IMR-90 (cell line): ENCODE measurements at places on chromosomes 5 and 9.
A peak's percentile ranks its signal among the peaks of the same experiment; 100 is the strongest.

DNA sequence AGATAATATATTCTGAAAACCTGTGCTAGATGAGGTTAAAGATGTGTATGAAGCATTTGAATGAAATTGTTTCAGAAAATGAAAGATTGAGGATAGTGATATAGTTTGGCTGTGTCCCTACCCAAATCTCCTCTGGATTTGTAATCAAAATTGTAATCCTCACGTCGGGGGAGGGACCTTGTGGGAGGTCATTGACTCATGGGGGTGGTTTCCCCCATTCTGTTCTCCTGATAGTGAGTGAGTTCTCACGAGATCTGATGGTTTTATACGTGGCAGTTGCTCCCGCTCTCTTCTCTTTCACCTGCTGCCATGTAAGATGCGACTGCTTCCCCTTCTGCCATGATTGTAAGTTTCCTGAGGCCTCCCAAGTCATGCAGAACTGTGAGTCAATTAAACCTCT is 2.0 kb upstream of the TEX48 start:
- DNase-seq = no peak
- no peak overlapping the region for H3K27ac ChIP-seq

DNA sequence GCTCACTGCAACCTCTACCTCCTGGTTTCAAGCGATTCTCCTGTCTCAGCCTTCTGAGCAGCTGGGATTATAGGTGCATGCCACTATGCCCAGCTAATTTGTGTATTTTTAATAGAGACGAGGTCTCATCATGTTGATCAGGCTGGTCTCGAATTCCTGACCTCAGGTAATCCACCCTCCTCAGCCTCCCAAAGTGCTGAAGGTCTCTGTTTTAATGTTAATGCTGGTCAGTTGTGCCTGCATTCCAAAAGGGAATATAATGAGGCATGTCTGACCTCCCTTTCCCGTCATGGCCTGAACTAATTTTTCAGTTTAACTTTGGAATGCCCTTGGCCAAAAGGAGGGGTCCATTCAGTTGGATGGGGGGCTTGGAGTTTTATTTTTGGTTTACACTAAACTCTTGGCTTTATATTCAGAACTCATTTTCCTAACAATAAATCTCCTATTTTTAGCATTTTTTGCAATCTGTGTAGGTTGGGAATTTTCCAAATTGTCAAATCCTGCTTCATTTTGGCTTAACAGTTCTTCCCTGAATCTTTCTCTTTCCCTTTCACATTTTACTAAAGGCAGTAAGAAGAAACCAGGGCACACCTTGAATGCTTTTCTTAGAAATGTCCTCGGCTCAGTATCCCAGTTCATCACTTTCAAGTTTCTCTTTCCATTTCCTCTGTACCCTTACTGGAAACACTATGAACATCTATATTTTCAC is 1175.5 kb downstream of the MAT2B start:
- DNase-seq = no peak
- no peak overlapping the region for H3K4me3 ChIP-seq
- H3K27ac ChIP-seq = no peak overlapping the region
- no peaks in the 10 kb centered on the region for H3K4me1 ChIP-seq

DNA sequence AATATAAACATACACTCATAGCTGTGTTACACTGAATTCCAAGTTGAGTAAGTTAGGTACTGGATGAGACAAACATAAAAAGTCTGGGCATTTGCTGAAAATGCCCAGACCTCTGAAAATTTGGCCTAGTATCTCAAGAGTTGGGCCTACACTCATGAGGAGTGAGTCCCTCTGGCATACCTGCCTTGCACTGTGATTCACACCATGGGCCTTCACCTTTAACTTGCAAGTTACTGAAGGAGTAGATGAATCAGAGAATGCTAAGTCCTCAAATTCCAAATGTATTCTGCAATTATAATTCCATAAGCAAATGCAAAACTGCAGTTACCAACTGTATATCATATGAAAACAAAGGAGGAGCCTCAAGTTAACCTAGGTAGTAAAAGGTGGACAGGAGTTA is 32.3 kb upstream of the C9orf40 start:
- H3K36me3 ChIP-seq = peaks cover 2% of the 10 kb centered on the region; the same call in 1 of the 2 replicates
- no peaks in the 10 kb centered on the region for H3K4me1 ChIP-seq
- H3K27ac ChIP-seq = no peak overlapping the region
- no peaks in the 10 kb centered on the region for H3K27me3 ChIP-seq

DNA sequence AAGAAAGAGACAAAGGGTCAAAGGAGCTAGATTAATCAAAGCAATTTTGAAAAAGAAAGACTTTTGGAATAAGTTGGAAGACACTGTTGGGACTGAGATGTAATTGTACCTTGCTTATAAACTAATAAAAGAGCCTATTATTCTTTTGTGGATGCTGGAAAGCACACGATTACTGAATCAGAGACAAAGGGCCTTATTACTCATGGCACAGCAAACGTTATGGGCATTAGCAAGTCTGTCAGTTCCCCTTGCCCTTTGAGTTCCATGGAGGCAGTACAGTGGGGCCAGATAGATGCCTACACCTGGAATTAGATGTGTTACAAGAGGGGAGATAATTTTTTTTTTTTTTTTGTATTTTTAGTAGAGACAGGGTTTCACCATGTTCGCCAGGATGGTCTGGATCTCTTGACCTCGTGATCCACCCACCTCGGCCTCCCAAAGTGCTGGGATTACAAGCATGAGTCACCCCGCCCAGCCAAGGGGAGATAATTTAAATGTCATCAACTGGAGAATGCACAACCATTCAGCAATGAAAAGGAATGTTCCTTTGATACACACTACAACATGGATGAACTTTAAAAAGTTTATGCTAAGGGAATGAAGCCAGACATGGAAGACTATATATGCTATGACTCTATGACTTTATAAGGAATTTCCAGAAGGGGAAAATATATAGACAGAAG is 128.9 kb downstream of the STARD4 start:
- no peaks in the 10 kb centered on the region; the same call in 1 of the 2 replicates for H3K4me1 ChIP-seq
- peak; percentile 42 for DNase-seq
- H3K36me3 ChIP-seq = no peaks in the 10 kb centered on the region
- H3K27me3 ChIP-seq = no peaks in the 10 kb centered on the region

- no peaks in the 10 kb centered on the region for H3K36me3 ChIP-seq
- no peak overlapping the region for H3K4me3 ChIP-seq
- DNase-seq = no peak
- H3K27me3 ChIP-seq = peaks cover 57% of the 10 kb centered on the region
- H3K27ac ChIP-seq = no peak overlapping the region
- H3K4me1 ChIP-seq = no peaks in the 10 kb centered on the region
Observed at GRCh38 chr5:176721509-176721908, 74.2 kb downstream of the TSPAN17 start.

DNA sequence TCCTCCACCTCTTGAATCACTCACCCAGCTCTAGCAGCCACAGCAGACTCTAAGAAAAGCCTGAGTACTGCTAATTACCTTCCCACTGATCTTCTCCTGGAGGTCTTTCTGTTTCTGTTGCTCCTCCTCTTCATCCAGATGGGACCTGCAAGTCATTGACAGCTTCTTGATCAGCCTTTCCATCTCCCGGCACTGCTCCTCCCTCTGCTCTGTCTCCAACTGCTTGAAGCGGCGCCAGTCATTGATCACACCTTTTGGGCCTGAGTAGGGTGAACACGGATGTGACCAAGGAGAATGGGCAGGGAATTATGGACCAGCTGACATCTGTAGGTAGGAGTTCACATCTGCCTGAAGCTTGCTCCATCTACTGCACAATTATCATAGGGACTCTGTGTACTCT is 5.5 kb downstream of the PDCL start:
- no peak overlapping the region for H3K27ac ChIP-seq
- H3K4me3 ChIP-seq = no peak overlapping the region
- DNase-seq = no peak
- peaks cover 29% of the 10 kb centered on the region for H3K36me3 ChIP-seq
- no peaks in the 10 kb centered on the region for H3K27me3 ChIP-seq
- peaks cover 18% of the 10 kb centered on the region for H3K4me1 ChIP-seq

DNA sequence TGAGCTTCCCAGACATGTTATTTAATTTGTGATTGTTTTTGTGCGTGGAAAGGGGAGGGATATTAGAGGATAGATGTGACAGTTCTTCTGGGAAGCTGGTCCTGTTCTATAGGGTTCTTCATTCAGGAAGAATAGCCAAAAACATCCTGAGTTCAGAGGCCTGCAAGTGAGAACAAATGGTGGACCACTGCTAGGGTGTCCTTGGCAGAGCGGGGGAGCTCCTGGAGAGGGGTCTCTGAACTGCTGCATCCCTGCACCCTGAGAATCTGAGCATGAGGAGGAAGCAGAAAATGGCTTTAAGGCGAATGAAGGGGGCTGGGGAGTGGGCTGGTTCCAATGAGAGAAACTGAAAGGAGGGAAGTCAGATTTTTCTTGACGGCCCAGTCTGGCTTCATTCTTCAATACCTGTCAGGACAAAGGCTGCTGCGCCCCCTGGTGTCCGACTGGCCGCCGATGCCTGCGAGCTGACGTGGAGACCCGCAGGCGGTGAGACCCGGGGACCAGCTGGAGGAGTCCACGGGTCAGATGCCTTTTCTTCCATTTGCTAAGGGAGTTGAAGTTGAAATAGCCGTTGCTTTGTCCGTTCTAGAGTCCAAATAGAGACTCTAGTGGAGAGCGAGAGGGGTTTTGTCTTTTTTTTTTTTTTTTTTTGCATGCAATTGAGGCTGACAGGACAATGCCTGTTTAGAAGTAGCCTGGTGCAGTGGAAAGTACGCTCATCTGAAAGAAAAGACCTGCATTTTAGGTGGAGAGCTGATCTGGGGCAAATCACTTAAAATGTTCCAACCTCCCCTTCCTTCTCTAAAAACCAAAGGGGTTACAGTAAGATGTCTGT is 39.5 kb upstream of the NFIB start:
- no peak overlapping the region for H3K4me3 ChIP-seq
- no peak overlapping the region for H3K27ac ChIP-seq
- H3K36me3 ChIP-seq = no peaks in the 10 kb centered on the region
- DNase-seq = peak; percentile 67

DNA sequence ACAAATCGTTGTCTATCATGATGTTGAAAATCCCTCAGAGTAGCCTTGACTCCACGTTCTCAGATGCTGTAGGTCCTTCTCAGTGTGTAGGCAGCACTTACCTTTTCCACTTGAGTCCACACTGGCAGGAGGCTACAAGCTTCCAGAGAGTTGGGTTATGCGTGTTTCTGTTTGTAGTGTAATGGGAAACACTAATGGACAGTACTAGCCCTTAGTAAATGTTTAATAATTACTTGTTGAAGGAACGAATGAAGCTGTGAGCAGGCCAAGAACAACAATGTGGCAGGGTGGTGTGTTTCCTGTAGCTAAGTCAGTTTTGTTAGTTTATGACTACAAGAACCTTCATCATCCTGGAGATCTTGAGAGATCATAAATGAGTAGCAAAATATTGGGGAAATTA is 83.5 kb downstream of the ARHGAP26 start:
- no peaks in the 10 kb centered on the region for H3K36me3 ChIP-seq
- H3K4me3 ChIP-seq = no peak overlapping the region
- no peak overlapping the region for H3K27ac ChIP-seq
- no peak for DNase-seq
- H3K27me3 ChIP-seq = peaks cover 16% of the 10 kb centered on the region

DNA sequence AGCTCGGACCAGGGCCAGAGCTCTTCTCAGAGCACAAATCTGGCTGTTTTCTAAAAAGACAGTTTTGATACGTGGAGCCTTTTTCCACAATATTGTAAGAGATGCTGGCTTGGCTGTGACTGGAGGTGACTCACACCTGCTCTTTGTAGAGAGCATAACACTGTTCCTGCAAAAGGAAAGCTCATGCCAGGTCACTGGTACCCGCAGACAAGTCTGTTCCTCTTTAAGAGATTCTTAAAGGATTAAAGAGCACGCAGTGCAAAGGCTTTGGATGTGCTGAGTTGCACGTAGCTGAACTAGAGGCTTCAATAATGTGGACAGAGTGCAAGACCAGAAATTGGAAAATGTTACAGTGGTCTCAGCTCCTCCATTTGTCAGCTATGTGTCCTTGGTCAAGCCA is 19.0 kb downstream of the ACTL7B start:
- no peak overlapping the region for H3K27ac ChIP-seq
- DNase-seq = no peak
- H3K4me3 ChIP-seq = no peak overlapping the region
- H3K27me3 ChIP-seq = no peaks in the 10 kb centered on the region; the same call in 1 of the 2 replicates
- no peaks in the 10 kb centered on the region for H3K4me1 ChIP-seq

DNA sequence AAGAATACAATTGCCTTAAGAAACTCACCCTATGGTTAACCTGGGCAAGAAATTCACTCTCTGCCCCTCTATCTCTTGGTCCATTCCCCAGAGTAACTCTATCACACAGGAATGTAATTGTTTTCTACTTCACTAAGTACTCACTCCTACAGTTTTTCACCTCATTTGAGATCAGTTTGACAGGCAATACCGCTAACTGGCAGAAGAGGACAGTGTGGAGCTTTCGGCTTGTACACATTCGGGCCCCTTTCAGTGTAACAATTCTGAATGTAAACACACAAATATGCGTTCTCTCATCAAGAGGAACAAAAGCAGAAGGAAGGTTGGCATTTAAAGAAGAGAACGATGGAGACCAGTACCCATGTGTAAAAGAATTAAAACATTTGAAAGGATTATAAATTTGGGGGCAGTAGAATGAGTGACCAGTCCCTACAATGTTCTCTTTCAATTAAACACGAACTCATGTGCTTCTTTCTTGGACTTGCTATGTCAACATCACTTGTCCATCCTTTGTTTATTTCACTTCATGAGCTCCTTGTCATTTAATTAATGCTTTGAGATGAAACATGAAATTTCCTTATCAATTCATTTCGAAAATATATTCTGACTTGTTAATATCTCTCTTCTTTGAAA is 188.5 kb upstream of the GRAMD2B start:
- H3K4me1 ChIP-seq = no peaks in the 10 kb centered on the region
- H3K27ac ChIP-seq = no peak overlapping the region
- H3K36me3 ChIP-seq = no peaks in the 10 kb centered on the region
- peak; percentile 6 for DNase-seq
- no peak overlapping the region for H3K4me3 ChIP-seq
- no peaks in the 10 kb centered on the region; the same call in 1 of the 2 replicates for H3K27me3 ChIP-seq

- no peaks in the 10 kb centered on the region for H3K4me1 ChIP-seq
- H3K27ac ChIP-seq = no peak overlapping the region
- no peak overlapping the region for H3K4me3 ChIP-seq
- DNase-seq = no peak
- no peaks in the 10 kb centered on the region for H3K27me3 ChIP-seq
Observed at GRCh38 chr9:85510830-85511504, 230.8 kb downstream of the AGTPBP1 start.

DNA sequence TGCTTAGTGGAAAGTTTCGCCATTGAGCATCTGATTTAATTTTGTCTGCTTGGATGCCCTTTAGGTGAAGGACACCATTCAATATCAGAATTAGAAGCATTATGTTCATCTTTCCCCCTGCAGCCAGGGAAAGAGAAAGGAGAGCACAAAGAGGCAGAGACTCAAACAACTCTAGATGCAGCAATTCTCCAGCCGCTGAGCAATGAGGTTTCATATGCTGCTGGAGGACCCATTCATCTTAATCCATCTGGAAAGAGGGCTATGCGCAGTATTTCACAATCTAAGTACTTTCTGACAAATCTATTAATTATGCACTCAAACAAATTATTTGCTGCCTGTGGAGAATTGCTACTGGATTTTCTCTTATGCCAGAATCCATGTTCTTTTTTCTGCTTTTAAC is 527.0 kb upstream of the TUSC1 start:
- DNase-seq = no peak
- no peaks in the 10 kb centered on the region for H3K36me3 ChIP-seq
- H3K27ac ChIP-seq = no peak overlapping the region
- no peaks in the 10 kb centered on the region for H3K4me1 ChIP-seq
